HFF-Myc (cell line): ENCODE measurements at places on chromosomes 16 and 17.
A peak's percentile ranks its signal among the peaks of the same experiment; 100 is the strongest.

DNA sequence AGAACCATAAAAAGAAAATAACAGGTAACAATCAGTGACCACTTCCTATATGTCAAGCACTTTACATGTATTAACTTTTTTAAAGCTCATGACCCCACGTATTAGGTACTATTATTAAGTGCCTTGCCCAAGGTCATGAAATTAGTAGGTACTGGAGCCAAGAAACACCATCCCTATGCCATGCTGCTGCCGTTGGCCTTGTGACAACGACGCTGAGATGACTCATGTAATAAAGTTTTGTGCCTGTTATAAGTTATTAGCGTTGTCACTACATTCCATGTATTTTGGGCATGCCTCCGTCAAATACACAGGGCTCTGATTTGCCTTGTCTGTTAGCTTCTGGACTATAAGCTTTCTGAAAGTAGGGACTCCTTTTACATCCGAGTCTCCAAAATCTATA lies 1.4 kb downstream of the BBS2 start:
- DNase-seq = no peak

DNA sequence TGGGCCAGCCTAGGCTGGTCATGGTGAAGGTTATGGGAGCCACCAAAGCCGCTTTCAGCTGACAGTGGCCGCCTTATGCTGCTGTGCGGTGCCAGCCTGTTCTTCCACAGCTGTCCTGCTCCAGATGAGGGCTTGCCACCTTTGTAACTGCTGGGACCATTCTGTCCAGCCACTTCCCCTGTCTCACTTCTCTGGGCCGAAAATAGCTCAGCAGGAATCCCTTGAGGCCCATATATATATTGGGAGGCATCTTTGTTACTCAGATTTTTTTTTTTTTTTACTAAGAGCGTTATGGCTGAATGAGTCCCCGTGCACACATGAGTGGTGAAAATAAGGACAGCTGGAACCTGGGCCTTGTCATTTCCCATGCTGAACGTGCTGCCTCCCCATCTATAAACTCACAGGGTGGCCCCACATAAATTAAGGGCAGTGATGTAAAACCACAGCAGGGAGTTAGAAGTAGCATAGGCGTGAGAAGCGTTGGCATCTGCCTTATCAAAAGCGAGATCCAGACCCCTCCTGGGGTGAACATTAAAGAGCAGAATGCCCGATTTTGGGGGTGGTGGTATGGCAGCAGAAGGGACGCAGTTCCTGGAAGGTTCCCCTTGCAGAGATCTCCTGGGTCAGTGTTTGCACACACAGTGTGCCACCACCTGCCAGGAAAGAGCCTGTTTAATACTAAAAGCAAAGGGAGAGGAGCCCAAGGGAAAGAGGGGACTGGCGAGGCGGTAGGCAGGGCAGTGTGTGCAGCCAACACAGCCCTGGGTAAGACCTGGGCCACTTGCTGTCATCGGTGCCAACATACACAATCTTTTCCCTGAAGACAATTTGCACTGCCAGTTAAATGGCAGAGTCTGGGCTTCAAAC lies 57.8 kb downstream of the USP43 start:
- no peak for DNase-seq

- no peak for DNase-seq
These were observed 30.2 kb downstream of the BMERB1 start for GRCh38 chr16:15464401-15465186.

GRCh38 chr17:49414271-49414621 lies 436 bp downstream of the PHB1 start:
- DNase-seq = no peak

- DNase-seq = no peak
These were observed 1.7 kb downstream of the AOC2 start for GRCh38 chr17:42845918-42846593.

DNA sequence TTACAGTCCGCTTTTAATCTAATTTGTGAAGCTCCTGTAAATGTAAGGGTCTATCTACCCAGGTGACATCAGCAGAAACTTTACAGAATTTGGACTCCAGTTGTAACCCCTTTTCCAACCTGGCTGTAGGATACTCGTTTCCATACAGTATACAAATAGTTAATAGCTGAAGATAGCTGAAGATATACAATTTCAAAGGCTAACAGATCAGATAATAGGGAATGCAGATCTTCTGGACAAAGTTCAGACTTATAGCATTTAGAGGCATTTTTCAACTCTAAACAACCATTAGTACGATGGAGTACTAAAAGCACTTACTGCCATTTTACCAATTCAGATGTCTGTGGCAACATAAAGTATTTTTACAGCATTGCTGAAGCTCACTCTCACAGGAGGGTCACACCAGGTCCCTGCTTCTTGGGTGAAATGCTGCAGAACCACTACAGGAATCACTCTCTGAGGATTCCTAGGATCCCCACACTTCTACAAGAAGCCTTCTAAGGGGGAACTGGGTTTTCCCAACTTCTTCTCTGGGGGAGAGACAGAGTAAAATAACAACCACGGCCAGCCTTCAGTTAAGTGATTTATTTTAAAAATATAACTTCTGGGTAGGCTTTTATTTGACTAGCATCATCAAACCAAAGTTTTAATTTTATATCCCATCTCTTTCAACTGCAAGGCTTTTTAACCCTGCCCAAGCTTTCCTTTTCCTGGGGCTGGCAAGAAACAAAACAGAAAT lies 2.9 kb downstream of the VEZF1 start:
- DNase-seq = no peak

DNA sequence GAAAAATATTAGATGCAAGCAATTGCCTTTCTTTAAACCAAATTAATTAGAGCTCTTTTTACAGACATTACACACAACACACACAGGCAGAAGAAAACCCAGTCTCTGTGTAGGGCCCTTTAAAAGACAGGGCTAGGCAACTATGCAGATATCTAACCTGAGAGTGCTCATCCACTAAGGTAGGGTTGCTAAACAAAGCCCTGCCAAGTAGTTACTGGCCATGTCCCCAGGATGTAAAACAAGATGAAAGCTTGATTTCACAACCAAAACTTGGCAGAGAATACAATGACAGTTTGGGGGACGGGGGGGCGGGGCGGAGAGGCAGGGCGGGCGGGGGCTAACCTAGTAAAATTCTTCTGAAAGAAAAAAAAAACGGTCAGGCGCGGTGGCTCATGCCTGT lies 669.0 kb upstream of the CA10 start:
- no peak for DNase-seq

DNA sequence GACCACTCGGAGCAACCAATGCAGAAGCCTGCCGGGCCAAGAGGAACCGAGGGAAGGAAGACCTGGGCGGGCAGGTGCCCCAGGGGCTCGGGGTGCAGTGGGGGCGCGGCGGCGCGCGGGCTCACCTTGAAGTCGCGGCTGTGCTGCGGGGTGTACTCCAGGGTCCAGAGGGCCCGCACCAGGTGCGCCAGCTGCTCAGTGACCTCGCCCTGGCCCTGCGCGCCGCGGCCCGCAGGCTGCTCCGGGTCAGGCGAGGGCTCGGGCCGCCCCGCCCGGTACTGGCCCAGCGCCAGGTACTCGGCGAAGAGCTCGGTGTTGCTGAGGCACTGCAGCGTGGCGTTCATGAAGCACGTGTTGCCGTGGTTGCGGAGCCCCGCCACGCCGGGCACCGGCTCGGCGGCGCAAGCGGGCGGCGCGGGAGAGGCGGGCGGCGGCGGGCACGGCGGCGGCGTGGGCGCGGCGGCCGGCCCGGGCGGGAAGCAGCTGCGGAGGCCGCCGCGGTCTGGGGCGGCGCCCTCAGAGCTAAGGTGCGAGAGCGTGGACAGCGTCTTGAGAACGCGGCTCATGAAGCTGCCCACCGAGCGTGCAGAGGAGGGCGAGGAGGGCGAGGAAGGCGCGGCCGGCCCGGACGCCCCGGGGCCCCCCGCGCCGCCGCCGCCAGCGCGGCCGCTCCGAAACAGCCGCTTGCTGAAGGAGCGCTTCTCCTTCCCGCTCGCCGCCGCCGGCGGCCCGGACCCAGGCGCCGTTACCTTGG lies 562 bp downstream of the USP31 start:
- no peak for DNase-seq

GRCh38 chr16:66899945-66900710 lies 18.6 kb downstream of the CDH16 start:
- no peak for DNase-seq

- DNase-seq = no peak
These were observed 807 bp upstream of the LYRM9 start for GRCh38 chr17:27893841-27894503.

GRCh38 chr17:21360048-21360447 lies 16.1 kb upstream of the KCNJ12 start:
- DNase-seq = no peak

DNA sequence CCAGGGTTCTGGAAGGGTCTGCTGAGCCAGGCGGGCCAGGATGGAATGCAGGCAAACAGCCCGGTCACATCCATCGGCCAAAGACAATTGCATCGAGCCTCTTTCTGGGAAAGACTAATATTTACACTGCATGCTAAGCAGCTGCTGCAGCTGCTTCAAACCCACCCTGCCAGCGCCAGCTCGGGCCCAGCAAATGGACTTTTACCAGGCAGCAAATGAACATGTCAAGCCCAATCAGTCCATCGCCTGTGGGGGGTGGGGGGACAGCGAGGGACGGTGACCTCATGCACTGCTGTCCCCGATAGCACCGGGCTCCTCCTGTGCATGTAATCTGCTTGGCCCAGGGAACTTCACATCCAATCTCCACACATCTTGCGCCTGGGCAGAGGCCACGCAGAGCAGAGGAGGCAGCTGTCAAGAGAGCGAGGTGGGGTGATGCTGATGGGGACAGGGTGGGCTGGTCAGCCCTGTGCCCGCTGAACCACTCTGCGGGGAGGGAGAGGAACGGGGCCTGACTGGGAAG lies 39.4 kb upstream of the CDH5 start:
- DNase-seq = no peak

- DNase-seq = no peak
These were observed 20.6 kb upstream of the ARHGAP17 start for GRCh38 chr16:25035494-25036405.

GRCh38 chr16:54489225-54490111 lies 202.9 kb upstream of the IRX3 start:
- no peak for DNase-seq

GRCh38 chr16:6484935-6485334 lies 847.7 kb upstream of the RBFOX1 start:
- no peak for DNase-seq

DNA sequence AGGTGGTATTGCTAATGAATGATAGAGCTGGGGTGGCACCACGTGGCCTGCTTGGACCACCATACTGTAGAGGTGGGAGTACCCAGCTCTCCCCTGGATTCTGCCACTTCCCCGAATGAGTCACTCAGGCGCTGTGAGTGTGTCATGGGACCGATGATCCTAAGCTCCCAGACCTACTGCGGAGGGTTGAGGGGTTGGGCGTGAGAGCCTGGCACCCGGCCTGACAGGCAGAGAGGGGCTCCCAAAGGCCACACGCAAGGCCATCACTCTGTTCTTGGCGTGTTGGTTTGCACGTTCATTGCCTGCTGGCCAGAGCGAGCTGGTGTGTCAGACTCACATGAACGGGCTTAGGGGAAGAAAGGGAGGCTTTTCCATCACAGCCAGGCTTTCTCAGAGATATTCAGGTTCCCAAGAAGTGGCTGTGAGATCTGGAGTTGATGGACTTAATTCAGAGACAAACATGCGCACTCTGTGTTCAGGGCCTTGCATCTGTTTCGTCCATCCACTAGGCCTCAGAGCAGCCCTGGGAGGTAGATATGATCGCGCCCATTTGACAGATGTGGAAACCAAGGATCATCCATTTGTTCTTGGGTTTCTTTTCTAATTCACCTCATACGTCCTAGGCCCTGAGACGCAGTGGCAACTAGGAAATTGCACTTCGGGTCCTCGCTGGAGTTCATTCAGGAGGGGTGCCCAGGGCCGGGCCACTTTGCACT lies 41.4 kb downstream of the CMIP start:
- DNase-seq = no peak

DNA sequence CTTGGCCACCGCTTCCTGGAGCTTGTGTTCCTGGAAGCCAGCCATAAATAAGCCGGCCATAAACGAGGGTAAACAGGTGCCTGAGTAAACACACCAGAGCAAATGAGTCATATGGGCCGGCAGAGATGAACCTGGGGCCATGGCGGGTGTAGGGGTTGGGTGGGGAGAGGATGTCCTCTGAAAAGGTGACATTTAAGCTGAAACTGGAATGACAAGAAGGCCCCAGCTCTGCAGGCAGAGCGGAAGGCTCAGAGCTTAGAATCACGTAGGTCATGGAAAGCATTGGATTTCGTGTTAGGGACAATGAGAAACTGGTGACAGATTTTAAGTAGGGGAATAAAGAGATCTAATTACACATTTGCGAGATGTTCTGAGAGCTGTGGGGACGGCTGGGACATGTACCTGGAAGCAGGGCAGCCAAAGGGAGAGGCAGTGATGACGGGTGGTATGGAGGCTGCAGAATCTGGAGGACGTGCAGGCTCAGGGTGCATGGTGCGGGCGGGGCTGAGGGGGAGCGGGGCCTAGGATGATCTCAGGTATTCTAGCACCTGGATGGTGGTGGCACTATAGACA lies 8.1 kb upstream of the DNASE1 start:
- DNase-seq = no peak

DNA sequence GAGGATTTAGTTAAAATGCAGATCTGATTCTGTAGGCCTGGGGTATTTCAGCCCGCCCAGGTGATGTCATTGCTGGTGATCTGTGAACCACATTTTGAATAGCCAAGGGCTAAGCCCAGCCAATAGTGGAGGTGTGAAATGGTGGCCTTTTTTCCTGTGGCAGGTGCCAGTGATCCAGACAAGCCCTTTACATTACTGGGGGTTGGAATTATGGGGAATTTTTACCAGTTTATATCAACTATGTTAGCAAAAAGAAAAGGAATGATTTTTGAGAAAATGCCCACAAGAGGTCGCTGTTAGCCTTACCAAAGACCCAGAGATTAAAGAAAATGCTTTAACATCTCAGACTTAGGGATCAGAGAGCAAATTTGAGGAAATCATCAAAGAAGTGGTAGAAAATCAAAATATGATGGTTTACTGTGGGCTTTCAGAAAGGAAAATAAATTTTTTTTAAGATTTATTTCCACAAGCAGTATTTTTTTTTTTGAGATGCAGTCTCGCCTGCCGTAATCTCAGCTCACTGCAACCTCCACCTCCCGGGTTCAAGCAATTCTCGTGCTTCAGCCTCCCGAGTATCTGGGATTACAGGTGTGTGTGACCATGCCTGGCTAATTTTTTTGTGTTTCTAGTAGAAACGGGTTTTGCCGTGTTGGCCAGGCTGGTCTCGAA lies 3.9 kb downstream of the VPS35L start:
- peak; percentile 52 for DNase-seq

GRCh38 chr16:2484898-2485508 lies 10.1 kb downstream of the TBC1D24 start:
- no peak for DNase-seq

GRCh38 chr17:83110735-83111134 lies 31.3 kb downstream of the METRNL start:
- DNase-seq = peak; percentile 5

DNA sequence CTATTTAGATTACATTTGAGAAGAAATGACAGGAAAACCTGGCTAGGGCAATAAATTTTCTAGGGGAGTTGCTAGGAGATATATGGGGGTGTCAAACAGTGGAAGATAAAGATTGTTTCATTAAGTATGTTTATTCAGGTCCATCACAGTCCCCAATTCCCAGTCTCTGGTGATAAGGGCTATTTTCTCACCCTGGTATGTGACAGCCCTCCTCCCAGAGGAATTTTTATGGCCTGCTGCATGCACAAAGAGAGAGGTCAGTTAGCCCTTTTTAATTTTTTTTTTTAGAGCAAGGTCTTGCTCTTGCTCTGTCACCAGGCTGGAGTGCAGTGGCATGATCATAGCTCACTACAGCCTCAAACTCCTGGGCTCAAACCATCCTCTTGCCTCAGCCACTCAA lies 53.6 kb upstream of the ATF7IP2 start:
- no peak for DNase-seq

GRCh38 chr16:2296661-2297505 lies 29.0 kb upstream of the RNPS1 start:
- DNase-seq = no peak
